ENCODE measurements at places on chromosomes 1 and 21.
A peak's percentile ranks its signal among the peaks of the same experiment; 100 is the strongest.

- DNase-seq = no peak
Observed at GRCh38 chr1:201750934-201751333, 78.0 kb upstream of the IPO9 start.

GRCh38 chr1:175520186-175520585, 223.2 kb downstream of the TNR start:
- no peak for DNase-seq

- no peak for DNase-seq
Observed at GRCh38 chr1:18547460-18547859, 66.7 kb downstream of the KLHDC7A start.

DNA sequence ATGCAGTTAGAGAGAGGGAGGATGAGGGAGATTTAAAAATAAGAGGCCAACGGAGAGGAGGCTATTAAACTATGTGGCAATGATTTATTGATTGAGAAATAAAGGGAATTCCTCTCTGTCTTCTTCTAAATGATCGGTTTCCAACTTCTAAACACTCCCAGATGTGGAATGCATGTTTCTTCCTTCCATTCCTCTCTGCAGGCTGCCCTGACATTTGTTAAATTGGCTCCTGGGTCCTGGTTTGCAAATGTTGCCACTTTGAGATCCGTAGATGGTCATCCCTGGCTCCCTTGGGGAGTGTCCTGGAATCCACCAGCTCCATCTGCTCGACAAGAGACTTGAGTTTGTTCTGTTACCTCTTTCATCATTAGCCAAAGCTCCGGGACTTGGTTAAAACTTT, 10.3 kb upstream of the C1orf198 start:
- DNase-seq = no peak

DNA sequence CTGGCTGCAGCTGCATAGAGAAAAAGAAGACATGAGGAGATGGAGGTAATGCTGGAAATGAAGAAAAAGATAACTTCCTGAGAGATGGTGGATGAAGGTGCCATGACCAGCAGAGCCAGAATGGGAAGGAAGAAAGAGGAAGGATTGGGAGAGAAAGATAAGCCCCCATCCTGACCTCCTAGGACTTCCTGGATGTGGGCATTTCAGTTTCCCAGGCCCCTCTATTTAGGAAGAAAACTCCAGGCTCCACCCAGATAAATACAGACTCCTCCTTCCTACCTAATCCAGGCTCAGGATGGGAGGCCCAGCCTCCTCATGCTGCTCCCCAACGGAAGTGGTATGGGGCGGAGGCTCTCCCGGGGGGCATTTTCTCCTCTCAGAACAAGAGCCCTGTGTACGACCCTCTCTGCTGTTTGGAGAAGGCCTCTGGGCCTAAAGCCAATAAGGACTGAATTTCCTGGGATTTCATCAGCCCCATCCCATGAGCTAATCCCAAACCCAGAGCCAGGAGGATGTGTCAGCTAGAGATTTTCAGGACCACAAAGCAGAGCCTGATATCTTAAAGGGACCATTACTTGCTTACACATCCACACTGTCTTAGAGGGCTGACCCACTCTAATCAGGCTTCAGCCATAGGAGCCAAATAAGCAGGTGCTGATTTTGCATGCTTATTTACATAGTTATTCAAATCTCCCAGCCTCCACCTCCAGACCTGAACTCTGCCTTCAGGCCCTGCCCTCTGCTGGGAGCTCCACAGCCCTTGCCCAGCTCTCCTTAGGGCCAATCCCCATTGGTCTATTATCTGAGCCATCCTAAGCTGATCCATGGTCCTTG, 5.1 kb upstream of the ARHGEF2 start:
- peak; percentile 84 for DNase-seq

GRCh38 chr1:19425646-19426239, 59.6 kb downstream of the CAPZB start:
- DNase-seq = no peak

GRCh38 chr1:236395947-236396664, 2.0 kb downstream of the EDARADD start:
- no peak for DNase-seq

- no peak for DNase-seq
Observed at GRCh38 chr21:46189213-46189958, 5.1 kb upstream of the SPATC1L start.

DNA sequence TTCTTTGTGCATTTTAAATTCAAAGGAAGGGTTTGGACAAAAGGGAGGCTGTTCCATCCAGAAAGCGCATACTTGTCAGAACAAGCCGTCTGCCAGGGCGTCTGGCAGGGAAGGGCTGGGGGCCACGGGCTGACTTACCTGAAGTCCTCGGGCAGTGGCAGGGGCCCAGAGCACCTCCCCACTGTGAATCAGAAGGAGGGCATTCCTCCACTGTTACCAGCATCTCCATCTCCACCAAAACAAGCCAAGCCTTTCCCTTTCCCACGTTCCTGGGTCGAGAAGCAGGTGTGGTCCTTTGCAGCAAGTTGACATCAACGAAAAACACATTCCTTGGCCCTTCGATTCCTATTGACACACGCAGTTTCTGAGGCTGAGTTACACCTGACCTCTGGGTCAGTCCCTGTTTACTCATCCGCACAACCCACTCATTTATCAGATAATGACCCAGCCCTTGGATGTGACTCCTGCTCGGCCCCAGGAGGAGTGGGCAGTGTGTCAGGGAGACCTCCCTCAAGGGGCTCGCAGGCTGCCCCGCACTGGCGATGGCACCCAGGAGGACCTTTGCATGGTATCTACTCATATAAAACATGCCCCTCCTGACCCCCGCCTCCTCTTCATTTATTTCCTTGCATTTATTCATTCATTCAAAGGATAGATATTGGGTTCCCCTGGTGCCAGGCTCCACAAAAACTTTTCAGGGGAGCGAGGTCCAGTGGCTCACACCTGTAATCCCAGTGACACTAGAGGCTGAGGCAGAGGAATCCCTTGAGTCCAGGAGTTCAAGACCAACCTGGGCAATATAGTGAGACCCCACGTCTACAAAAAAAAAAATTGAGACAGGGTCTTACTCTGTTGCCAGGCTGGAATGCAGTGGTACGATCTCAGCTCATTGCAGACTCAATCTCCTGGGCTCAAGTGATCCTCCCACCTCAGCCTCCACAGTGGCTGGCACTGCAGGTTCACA, 60.2 kb downstream of the TOMM20 start:
- no peak for DNase-seq

DNA sequence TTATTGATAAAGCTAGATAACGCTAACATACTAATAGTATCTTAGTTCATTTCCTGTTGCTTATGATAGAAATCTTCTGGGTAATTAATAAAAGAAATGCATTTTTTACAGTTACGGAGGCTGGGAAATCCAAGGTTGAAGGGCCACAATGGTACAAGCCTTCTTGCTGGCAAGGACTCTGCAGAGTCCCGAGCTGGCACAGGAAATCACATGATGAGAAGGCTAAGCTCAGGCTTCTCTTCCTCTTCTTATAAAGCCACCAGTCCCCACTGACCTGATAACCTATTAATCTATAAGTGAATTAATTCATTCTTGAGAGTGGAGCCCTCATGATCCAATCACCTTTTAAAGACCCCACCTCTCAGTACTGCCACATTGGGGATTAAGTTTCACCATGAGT, 82.6 kb downstream of the GPR161 start:
- no peak for DNase-seq

DNA sequence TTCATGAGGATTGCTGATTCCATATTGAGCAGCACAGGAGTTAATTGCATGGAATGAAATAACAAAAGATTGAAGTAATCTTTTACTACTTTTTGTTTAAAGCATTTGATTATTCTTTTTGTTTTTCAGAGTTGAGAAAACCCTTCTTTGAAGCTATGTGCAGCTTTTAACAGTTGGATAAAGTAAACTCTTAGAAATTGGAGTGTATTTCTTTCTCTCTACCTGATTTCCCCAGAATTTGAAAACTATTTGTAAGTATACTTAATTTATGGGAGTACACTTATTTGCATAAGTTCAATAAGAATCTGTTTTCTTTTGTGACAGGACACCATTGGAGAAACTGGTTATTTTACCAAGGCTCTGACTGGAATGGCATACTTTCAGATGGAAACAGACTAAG, 133.6 kb downstream of the TRIM33 start:
- peak; percentile 28 for DNase-seq

DNA sequence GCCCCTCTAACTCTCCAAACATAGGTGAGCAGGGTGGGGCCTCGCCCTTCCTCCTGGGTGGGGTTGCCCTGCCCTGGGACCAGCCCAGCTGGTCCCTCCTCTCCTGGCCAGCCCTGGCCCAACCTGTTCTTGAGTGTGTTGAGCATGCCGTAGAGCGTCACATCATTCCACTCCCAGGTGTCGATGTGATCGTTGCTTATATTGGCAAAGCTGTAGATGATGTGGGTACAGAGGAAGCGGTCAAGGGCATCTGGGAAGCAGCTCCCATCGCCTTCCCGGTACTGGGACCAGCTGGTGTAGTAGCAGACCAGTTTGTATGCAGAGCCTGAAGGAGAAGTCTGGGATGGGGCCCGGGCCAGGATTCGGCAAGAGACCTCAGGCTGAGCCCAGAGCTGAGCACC, 1.4 kb downstream of the CHI3L1 start:
- DNase-seq = no peak

- DNase-seq = peak; percentile 64
Observed at GRCh38 chr21:17270229-17270628, 242.6 kb upstream of the CXADR start.

Measured in OCI-M1 (cell line).